ENCODE measurements at places on chromosomes 16 and 17.

DNA sequence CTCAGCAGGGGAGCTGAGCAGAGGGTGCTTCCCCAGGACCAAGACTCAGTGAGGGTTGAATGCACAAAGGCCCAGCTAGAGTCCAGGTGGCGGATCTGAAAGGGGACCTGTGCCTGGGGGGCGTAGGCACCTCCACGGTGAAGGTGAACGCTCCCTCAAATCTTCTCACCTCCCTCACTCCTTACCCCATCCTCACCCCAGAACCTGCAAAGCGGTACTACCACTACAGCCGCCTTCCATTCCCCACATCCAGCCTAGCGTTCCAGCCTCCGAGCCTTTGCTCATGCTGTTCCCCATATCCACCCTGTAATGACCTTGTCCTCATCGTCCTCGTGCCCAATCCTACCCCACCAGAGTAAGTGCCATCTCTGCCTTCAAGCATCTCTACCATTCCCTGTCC, 30.6 kb downstream of the TRPV3 start:
- no peak for DNase-seq

DNA sequence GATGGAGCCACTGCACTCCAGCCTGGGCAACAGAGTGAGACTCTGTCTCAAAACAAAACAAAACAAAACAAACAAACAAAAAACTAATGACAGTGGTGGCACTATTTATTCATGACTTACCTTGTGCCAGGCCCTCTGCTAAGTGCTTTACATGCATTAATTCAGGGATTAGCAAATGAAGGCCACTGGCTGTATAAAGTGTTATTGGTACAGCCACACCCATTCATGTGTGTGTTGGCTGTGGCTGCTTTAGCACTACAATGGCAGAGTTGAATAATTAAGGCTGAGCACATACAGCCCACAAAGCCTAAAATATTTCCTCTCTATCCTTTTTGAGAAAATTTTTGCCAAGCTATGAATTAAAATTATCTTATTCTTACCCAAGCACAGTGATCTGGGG, 531.8 kb upstream of the CDH5 start:
- no peak for DNase-seq

DNA sequence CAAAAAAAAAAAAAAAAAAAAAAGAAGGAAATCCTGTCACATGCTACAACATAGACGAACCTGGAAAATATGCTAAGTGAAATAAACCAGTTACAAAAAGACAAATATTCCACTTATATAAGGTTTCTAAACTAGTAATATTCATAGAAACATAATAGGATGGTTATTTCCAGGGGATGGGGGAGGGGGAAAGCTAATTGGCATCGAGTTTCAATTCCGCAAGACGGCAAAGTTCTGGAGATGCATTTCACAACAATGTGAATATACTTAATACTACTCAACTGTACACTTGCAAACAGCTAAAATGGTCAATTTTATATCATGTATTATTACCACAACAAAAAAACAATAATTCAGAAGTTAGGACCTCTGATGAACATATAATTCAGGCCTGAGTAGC, 37.9 kb upstream of the ABCA9 start:
- no peak for DNase-seq

DNA sequence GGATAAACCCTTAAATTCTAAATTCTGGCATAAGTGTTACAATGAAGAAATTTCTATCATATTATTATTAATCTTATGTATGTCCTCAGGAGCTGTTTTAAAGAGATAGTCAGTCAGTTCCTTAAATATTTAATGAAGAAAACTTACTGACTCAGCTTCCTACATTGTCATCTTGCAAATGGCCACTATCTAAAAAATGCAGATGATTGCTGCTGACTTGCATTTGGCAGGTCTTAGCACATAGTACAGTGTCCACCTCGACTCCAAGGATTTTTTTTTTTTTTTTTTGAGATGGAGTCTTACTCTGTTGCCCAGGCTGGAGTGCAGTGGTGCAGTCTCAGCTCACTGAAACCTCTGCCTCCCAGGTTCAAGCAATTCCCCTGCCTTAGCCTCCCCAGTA, 55.1 kb upstream of the CORO6 start:
- no peak for DNase-seq

- DNase-seq = no peak
Measured at GRCh38 chr17:69388822-69389442, 25.6 kb upstream of the MAP2K6 start.

DNA sequence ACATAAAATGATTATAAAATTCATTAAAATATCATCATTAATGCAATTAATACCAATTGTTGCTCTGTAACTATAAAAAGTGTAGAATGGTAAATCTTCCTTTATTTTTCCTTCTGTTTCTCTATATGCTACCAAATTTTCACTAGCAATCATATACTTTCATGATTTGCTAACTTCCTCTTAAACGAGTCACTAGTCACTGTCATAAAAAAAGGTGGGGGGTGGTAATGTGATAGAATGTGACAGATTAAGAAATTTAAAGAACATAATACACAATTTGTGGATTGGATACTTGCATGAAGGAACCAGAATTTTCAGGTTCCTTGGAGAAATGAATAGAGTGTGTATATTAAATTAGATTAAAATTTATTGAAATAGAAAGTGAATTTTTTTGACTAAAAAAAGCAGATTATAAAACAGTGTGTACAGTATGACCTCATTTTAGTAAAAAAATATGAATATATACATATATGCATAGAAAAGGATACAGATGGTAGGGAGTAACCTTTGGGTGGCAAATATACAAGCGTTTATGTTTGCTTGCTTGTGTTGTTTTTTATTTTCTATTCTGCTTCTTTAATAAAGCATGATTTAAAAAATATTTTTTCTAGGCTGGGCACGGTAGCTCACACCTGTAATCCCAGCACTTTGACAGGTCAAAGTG, 56.7 kb upstream of the C17orf78 start:
- no peak for DNase-seq

GRCh38 chr17:6305613-6306360, 129.1 kb downstream of the AIPL1 start:
- DNase-seq = no peak
